ENCODE measurements at places on chromosomes 2 and 18.

DNA sequence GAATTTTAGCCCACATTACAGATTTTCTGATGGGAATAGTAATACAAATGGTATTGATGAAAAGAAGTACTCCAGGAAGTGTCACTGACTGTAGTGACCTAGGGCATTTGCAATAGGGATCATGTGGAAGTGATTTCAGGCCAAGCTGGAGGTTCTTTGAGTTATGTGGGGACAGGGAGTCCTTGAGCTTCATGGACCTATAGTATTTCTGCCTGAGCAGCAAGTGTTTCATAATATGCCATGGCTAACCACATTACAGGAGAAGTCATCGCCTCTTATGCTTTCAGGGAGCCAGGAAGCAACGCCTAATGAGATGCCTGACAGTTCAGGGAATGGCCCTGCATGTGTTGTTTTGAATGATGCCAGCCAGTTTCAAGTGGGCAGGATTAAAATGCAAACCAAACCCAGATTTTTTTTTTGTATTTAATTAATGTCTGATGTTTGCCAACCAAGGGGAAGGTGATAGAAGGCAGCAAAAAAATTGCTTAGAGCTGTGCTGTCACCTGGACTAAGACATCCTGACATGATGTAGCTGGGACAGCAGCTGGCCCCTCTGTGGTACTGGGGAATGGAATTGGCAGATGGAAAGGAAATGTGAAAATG lies 109.5 kb downstream of the RAPGEF4 start:
- no peak for DNase-seq

DNA sequence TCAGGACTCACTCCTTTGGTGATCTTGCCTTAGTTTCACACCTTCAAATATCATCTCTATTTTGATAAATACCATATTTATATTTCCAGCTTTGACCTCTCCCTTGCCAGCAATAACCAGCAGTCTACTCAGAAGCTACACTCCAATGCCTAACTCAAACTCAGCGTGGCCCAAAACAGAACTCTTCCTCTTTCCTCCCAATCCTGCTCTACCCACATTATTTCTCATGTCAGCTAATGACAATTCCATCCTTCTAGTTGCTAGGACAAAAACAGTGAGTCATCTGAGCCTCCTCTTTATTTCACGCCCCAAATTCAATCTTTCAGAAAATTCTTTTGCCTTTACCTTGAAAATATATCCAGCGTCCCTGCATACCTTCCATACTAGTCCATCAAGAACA lies 23.5 kb downstream of the CYRIA start:
- no peak for DNase-seq

DNA sequence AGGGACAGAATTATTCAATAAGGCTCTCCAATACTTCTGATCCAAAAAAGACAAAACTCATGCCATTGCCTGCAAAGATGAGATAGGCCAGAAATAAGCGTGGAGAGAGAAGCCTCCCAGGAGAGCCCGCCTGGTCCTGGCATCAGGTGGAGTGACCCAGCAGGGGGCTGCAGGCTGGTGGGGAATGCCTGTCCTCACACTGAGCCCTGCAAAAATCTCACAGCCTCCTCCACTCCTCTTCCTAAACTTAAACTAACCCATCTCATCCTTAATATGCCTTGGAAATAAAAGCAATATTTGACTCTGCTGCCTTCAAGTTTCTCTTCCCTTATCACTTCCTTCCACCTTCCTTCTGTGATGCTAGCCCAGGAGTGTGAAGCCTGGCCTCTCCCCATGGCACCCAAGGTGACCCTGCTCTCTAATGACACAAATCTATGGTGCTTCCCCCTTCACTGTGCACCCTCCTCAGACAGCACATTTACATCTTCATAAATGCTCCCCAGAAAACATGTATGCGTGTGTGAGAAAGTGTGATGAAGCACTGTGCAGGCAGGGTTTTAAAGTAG lies 218.4 kb downstream of the ANAPC1 start:
- no peak for DNase-seq

GRCh38 chr18:75041586-75041985 lies 167.4 kb downstream of the PTGR3 start:
- DNase-seq: no peak

- no peak for DNase-seq
These were observed 55.5 kb downstream of the RPIA start for GRCh38 chr2:88746929-88747490.

DNA sequence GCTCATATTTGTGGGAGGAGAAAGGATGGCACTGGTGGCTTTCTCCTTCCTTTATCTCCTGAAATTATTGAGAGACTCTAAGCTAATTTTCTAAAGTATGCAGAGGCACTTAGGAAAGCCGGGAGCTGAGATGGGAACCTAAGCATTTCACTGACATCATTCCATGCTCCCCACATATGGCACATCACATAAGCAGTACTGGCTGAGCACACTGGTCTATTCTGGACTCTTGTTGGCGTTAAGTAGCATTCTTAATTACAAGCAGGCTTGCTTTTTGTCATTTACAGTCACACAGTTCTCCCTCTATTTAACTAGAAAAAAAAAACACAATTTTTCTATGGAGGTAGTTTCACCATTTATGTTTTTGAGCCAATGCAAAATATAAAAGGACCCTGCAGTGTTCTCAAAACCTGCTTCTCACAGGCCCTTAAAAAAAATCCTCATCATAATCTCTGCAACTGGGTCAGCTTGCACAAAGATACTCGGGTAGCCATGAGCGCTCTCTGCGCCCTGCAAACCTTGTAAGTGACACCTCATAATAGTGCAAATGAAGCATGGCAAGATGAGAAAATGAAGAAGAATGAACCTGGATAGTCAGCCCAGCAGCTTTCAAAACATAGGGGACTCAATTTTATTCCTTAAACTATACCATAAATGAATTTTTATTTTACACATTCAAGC lies 688.6 kb downstream of the NRXN1 start:
- DNase-seq: no peak

GRCh38 chr2:108869542-108869941 lies 83.0 kb downstream of the CCDC138 start:
- no peak for DNase-seq

DNA sequence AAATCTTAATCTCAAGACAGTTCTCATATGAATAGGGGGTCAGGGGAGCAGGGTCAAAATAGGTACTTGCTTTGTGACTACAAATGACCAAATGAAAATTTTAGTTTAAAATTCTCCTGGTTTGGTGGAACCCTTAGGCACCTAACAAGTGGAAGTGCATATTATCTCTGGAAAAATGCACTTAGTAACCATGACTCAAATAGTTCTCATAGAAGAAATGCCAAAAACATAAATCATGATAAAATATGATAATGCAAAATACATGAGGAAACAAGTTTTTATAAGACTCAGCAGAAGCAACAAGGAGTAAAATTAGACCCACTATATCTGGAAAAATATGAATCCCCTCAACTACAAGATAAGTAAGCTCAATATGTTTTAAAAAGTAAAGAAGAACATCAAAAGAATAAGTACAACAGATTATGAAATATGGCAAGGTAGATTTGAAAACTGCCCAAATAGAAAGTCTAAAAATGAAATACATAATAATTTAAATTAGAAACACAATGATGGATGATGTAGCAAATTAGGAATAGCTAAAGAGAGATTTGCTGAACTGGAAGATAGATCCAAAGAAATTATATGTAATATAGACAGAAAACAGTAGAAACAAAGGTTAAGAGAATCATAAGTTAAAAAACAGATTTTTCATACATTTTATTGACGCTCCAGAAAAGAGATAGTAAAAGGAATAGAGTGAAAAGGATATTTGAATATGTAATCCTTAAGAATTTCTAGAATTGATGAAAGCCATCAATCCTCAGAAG lies 308.3 kb downstream of the SETBP1 start:
- DNase-seq: no peak

DNA sequence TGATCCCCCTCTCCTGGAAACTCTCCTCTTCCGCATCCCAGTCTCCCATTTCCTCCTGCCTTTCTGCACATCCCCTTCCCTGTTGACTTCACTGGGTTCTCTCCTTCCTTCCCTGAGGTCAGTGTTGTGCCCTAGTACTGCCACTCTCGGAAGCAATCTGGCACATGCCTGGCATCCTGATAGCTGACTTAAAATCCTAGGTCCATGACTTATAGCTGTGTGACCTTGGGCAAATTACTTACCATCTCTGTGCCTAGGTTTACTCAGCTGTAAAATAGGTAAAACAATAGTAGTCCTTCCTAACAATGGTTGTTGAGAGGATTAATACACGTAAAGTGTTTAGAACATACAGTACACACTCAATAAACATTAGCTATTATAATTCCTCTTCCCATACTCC lies 9.3 kb downstream of the EVA1A start:
- no peak for DNase-seq

- no peak for DNase-seq
These were observed 47.4 kb upstream of the TCF4 start for GRCh38 chr18:55635439-55635838.

- DNase-seq: no peak
These were observed 80.8 kb upstream of the CERS6 start for GRCh38 chr2:168375195-168375798.

- DNase-seq: no peak
These were observed 8.9 kb downstream of the KLF11 start for GRCh38 chr2:10052216-10052615.

DNA sequence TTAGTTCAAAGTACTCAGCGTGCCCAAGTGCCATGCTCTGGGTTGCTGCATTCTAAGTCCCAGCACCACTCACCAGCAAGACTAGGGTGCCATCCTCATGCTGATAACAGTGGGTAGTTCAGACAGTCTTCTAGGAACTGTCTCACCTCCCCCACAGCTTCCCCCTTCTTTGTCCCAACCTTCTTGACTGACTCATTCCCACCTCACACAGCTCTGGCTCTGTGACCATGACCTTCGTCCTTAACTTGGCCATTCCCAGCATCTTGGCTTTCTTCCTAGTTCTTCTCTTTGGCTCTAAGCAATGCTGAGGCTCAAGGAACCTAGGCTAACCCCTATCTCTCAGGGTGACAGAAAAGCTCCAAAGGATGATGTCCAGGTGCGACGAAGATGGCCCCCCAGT lies 20.0 kb upstream of the CXCR4 start:
- DNase-seq: no peak
